ENCODE measurements at places on chromosomes 1 and 21.

- peak; percentile 87 for DNase-seq
Observed at GRCh38 chr1:1013105-1013921, at the start of gene ISG15. Gene ISG15, plus strand, starts transcription at chr1:1013497. Its CDS starts 77 bp downstream, at chr1:1013574.

DNA sequence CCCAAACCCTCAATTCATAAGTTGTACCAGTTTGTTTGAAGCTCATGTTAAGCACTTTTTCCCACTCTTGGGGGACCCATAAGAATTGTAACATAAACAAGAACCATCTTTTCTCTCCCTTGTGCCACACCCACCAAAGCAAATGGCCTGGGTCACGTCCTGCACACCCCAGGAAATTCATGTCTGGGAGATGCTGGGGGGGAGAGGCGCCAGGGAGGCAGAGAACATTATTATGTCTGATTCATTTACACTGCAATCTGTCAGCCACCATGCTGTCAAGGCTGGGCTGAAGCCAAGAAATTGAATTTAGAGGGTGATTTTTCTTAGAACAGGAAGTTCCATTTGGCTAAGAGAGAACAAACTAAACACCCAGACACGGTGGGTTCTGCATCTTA is 37.2 kb upstream of the IPO9 start:
- DNase-seq, result peak; percentile 86

GRCh38 chr1:245277276-245277675 is 122.5 kb downstream of the KIF26B start:
- no peak for DNase-seq

- no peak for DNase-seq
Observed at GRCh38 chr1:229156872-229157271, 114.0 kb upstream of the RAB4A start.

All from iris pigment epithelial cell (primary cell).